ENCODE measurements at places on chromosomes 11 and 22.

DNA sequence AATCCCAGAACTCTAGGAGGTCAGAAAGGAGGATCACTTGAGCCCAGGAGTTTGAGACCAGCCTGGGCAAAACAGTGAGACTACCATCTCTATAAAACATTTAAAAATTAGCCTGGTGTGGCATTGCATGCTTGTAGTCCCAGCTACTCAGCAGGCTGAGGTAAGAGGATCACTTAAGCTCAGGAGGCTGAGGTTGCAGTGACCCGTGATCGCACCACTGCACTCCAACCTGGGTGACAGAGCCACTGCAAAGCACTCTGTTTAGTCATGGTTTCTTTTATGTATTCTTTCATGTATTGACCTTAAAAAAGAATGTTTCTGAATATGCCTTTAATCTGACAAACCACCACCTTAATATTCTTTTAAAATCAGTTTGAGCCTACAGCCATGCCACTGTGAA is 52.2 kb downstream of the BIRC2 start:
- DNase-seq, result no peak

DNA sequence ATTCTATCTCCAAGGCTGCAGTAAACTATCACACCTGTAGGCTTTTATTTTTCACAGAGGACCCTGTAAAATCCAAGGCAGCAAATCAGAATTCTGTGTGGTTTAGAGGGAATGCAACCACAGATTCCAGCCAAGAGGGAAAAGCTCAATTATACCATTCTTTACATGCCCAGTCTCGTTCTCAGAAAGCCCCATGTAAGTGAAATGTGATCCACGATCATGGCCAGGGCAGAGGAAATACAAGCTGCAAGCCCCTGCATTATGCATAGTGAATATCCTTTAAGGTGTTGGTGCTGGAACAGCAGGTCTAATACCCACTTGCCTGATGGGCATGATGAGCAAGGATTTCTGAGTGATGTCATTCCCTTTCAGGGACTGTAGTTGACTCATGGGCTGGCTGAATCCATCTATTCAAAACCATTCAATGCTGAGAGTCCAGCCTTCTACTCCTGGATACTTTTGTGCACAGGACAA is 198.7 kb upstream of the MTMR2 start:
- DNase-seq, result no peak

GRCh38 chr11:22151649-22152197 is 41.2 kb upstream of the ANO5 start:
- no peak for DNase-seq

DNA sequence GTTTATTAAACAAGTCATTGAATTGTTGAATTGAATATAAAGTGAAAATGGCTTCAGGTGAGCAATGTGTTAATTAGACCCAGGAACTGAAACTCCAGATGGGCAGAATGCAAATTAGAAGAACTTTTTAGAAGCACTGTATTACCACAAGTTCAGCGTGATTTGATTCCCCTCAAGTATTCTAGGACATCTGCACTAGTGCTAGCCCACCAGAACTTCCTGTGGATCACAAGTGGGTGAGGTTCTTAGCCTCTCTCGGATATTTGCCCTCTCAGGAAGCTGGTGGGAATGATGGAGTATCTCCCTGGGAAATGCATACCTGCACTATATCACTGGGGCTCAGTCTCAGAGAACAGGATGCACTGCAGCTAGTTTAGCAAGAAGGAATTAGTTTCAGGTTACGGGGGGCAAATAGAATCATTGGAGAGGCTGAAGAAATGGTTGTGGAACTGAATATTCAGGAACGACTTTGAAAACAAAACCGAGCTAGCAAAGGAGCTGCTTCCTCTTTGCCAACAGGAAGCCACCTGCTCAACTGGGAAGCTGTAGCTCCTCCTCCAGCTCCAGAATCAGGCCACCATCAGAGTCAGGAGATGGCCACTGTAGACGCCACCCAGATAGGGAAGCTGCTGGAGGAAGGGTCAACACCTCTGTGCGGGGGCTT is 74.3 kb downstream of the DHCR7 start:
- no peak for DNase-seq

GRCh38 chr22:38267086-38267485 is 5.7 kb downstream of the TMEM184B start:
- DNase-seq, result no peak

- DNase-seq, result no peak
Observed at GRCh38 chr11:60908803-60909202, 2.4 kb upstream of the PRPF19 start.

- no peak for DNase-seq
Observed at GRCh38 chr22:39748877-39749276, 144.7 kb downstream of the ENTHD1 start.

Data from stimulated activated CD8-positive, alpha-beta memory T cell treated with anti-CD3 and anti-CD28 coated beads, Interleukin-4, amount 100 ng/mL, for 1 hour (primary cell).